ENCODE measurements at places on chromosomes 11 and 22.

- no peak for DNase-seq
Measured at GRCh38 chr11:63814383-63814736, 1.1 kb downstream of the SPINDOC start.

DNA sequence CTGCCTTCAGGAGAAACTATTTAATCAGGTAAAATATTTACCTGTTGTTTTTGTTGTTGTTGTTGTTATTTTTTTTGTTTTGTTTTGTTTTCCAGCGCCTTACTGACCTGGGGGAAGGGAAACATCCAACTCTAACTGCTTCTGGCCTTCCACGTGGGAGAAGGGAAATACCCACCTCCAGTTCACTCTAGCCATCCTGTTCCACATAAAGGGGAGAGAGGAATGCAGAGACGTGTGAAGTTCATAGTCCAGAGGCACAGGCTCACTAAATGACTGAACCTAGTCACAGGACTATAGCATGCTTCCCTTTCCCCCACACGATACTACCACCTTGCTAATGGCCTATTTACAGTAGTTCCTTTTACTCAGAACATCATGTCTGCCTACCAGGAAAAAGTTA lies 72.4 kb upstream of the VSTM5 start:
- no peak for DNase-seq

GRCh38 chr11:93169950-93170561 lies 27.7 kb downstream of the SLC36A4 start:
- DNase-seq, result no peak

DNA sequence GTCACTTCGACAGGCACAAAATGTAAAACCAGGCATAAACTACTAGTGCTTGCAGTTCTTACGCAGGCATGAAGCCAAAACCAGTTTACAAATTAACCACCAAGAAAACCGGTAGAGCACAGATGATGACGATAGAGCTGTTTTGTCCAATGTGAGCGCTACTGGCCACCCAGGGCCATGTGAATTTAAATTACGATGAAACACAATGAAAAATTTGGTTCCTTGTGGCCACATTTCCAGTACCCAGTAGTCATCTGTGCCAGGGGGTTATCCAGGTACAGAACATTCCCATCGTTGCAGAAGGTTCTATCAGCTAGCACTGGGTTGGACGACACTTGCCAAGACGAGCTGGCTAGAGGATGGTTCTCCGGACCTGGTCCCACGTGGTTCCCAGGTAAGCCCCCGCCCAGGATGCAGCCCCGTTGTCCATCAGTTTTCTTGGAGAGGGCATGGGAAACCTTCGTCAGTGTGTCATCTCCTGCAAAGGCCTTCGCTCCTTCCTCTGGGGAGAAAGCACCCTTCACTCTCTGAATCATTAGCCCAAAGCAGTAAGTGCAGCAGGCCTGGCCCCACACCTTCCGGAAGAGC lies 1.1 kb upstream of the CD81 start:
- no peak for DNase-seq

GRCh38 chr11:42528911-42529310 lies 782.9 kb upstream of the API5 start:
- no peak for DNase-seq

DNA sequence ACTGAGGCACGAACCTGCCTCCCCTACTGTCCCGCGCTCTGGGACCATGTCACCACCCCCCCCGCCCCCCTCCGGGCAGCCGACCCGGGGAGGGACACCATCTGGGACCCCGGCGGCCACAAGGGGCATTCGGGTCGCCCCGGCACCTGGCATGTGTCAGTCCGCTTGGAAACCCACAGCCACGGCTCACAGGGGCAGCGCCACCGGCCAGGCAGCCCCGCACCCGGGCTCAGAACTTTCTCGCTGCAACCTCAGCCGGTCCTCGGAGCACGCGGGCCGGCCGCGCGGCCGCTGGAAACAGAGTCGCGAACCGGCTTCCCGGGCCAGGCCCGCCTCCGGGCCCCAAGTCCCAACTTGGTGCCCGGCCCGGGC lies 159.9 kb upstream of the GRK3 start:
- no peak for DNase-seq

GRCh38 chr22:39123751-39124581 lies 26.9 kb downstream of the APOBEC3H start:
- DNase-seq, result no peak

GRCh38 chr11:127114035-127114434 lies 113.5 kb upstream of the KIRREL3 start:
- no peak for DNase-seq

GRCh38 chr11:73412308-73412707 lies 36.1 kb downstream of the RELT start:
- no peak for DNase-seq

GRCh38 chr22:30459181-30460052 lies 12.4 kb downstream of the SEC14L3 start:
- no peak for DNase-seq

DNA sequence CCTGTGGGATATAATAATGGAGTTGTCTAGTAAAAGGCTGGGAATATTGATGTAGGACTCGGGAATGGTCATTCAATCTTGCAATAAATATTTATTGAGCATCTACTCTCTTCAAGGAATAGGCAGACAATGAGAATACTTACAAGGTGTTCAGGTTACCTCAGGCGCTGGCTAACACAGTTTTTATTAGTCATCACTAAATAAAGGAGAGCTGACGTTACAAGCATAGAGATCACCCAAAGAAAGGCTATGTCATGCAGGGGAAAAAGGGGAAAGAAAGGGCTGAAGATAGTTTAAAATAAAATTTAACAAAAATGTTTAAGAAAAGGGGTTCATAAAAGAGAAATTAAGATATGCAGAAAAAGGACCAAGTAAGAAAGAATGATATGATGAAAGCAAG lies 15.8 kb upstream of the CTSC start:
- no peak for DNase-seq

DNA sequence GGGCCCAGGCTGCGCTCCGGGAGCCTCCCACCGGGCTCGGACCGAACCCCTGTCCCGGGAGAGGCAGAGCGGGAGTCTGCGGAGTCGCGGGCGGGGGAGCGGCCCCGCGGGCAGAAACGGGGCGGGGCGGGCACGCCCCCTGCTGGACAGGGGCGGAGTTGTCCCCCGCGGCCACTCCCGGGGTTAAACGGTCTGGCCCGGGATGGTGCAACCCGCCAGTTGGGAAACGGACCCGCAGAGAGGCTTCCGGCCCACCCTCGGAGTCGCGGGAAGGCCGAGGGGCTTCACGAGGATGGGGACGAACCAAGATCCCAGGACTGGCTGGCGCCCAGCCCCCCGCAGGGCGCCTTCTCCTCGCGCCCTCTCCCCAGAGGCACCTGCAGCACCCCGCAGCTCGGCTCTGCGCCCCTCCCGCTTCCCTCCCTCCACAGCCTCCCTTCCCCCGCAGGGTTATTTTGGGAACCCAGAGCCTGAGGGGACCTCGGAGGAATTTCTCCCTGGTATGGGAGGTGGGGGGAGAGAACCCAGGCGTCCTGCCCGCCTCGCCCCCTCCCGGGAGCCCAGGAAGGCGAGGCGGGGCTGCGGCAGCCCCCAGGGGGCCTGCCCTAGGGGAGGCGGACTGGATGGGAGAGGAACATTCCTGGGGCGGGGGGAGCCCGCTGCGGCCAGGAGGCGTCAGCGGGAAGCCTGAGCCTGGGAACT lies 902 bp downstream of the RASGRP2 start:
- peak; percentile 94 for DNase-seq

GRCh38 chr11:10294290-10294953 lies 403 bp upstream of the SBF2 start:
- peak; percentile 65 for DNase-seq

DNA sequence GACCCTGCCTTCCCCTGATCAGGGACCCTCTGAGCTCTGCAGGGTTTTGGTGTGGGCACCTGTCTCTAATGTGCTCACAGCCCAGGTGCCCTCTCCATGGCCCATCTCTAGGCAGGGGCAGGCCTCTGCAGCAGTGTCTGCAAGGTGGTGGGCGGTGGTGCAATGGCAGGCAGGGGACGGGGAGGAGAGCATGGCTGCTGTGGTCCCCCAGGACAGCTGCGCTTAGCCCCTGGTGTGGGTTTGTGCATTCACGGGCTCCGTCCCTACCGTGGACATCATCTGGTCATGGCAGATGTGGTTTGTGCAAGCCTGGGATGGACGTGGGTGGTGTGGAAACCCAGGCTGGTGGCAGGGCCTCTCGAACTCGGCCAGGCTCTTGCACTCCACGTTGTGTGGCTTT lies 443.1 kb downstream of the TBC1D22A start:
- no peak for DNase-seq

DNA sequence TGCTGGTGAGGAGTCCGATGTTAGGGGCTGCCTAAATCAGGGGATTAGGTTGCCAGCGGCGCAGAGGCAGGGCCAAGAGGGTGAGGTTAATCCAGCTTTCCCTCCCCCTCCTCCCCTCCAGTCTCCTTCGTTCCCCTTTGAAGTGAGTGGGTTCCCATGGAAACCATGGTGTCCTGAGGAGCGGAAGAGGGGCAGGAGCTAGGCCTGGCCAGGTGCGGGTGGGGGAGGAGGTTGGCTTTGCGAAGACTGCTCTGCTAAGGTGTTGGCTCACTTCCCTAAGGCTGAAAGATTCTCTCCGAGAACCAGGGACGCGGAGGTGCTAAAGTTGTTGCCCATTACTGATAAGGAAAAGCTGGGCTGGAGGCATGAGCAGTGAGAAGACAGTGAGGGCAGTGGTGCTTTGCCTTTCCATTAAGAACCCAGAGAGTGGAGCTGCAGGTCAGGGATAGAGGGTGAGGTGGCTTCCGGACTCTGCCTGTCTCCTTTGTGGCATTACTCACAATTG lies 124.6 kb downstream of the FEZ1 start:
- DNase-seq, result peak; percentile 68

- no peak for DNase-seq
Measured at GRCh38 chr22:19241593-19241906, 50.0 kb downstream of the CLTCL1 start.

DNA sequence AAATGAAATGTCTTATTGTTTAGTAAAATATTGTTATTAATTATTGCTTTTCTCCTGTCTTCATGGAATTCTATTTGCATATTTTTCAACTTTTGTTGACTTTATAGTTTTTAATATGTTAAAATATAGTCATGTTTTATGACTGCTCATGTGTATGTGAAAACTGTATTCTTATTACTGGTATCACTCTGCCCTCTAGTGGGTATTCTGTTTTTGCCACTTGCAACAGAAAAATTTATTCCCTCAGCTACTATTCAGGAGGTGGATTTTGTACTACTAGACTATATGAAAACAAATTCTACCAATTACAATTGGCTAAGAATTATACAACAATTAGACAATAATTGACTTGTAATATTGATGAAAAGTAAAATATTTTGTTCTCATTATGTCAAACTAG lies 45.0 kb downstream of the OR4C6 start:
- no peak for DNase-seq

DNA sequence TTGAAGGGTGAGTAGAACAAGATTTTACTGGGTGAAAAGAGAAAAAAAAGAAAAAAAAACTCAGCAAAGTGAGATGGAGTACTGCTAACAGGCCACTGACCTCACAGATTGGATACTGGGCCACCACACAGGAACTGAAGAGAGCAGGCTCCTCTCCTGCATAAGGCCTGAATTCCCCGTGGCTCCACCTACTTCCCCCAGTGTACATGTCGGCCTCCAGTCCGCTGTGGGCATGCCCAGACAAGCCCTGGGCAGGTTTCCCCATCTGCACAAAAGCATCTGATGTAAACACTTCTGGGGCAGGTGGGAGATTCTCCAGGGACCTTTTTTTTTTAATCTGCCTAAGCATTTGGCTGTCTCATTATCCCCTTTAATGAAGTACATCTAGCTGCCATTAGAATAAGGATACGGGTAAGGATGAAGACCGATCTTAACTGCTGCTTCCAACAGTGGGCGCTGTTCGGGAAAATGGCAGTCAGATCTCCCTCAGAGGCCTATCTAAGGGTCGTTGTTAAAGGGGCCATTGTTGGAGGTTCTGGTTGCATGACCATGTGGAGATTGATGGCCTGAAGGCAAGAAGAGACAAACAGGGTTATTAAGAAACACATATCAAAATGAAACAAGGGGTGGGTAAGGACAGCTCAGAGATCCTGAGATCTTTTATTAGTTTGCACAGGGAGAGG lies 48.5 kb downstream of the MS4A13 start:
- DNase-seq, result peak; percentile 48

GRCh38 chr11:119533462-119533861 lies 110.5 kb upstream of the THY1 start:
- DNase-seq, result no peak

GRCh38 chr11:112789481-112789880 lies 171.7 kb upstream of the NCAM1 start:
- DNase-seq, result no peak

DNA sequence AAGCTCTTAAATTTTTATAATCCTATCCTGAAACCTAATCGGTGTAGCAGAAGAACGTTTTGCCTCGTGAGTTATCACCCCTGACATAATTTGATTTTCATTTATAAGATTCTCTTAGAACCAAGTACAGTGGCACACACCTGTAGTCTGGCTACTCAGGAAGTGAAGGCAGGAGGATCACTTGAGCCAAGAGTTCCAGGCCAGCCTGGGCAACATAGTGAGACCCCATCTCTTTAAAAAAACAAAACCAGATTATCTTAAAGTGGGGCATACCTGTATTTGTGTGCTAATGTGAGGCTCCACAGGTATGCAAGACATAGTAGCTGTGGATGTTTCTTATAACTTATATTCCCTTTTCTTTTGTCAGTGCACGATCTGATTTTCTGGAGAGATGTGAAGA lies 19.0 kb downstream of the ZFTA start:
- no peak for DNase-seq

DNA sequence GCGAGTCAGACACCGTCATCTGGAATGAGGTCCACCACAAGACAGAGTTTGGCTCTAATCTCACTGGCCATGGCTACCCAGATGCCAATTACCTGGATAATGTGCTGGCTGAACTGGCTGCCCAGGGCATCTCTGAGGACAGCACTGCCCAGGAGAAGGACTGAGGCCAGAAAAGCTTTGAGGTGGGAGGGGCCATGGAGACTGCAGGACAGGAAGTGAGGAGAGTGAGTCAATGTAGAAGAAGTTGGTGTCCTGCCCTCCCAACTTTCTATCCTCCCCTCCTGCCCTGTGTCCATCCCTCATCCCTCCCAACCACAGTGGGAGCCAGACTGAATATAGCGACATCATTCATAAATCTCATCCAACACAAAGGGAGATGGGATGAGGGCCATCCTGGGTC lies 8.0 kb downstream of the MPEG1 start:
- DNase-seq, result no peak

DNA sequence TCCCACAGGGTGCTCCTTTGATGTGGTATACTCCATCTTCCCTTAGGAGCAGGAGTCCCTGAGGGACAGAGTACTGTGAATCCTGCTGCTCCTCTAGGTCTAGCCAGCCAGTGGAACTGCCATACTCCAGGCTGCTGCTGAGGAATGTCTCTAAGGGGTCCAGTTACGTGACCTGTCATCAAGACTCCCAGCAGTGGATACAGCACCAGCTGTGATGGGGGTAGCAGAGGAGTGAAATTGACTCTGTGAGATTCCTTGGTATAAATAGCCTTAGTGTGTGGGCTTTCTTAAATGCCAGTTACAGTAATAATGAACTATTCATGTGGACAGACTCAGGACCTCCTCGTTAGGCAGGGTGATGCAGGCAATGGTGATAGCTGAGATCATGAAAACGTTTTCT lies 140.4 kb upstream of the LUZP2 start:
- DNase-seq, result no peak

GRCh38 chr22:36067235-36067558 lies 38.6 kb upstream of the RBFOX2 start:
- DNase-seq, result no peak

Measured in H1 (cell line).